ENCODE measurements at places on chromosomes 12 and 14. TPM values are rescaled to one million over a fixed set of nuclear protein-coding genes. Genes with fewer than 3 reads are reported as not detected.
A peak's percentile ranks its signal among the peaks of the same experiment; 100 is the strongest.

DNA sequence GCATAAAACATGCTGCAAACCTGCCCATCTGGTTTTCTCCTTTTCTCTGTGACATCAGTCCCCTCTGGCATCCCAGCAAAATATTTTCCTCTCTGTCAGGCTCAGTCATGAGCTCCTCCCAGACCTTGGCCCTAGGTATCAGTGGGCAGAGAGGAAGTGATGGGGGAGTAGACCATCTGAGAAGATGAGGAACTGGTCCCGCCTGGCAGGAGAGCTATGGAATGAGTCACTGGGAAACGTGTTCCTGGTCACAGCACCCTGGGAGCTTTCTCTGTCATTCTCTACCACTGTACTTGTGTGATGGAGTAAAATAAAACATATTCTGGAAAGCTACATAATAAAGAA, 5.0 kb upstream of the SRSF9 start:
- DNase-seq = no peak

- DNase-seq = no peak
Observed at GRCh38 chr12:52534482-52534881, 14.3 kb upstream of the KRT5 start.

- DNase-seq = peak; percentile 70
Observed at GRCh38 chr12:52234223-52234810, 1.3 kb downstream of the KRT7 start.

GRCh38 chr14:39722547-39723273, 290.5 kb upstream of the FBXO33 start:
- DNase-seq = no peak

DNA sequence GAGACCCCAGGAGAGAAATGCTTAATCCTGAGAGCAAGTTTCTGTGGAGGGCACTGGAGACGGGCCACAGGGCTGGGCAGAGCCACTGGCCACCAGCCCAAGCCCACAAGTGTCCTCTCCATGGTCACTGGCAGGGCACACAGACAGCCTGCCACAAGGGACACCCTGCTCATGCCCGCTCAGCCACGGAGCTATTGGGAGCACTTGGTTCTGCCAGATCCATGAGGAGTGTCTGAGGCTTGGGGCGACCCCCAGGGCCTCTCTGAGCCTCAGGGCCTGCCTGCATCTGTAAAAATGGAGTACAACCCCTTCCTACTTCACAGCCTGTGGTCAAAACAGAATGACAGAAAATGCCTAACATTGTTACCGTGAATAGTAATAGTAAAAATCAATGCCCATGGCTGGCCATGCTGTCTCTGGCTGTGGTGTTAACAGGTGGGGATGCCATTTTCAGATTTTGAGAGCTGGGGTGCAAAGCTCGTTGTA, 3.2 kb downstream of the PGF start:
- DNase-seq = no peak

DNA sequence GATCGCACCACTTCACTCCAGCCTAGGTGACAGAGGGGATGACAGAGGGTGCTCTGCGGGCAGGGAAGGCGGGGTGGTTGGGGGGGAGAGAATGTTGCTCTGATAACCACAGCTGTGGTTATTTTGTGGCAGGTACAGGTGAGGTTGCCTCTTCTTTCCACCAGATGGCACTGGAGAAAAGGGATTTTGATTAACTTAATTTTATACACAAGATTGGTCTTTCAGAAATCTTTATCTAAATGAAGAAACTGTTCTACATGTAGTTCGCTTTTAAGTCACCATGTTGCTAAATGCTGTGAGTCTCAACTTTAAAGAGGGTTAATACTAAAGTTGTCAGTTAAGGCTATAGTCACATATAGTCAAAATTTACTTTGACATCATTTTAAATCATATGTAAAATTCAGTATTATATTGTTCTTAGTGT, 25.7 kb downstream of the FGF23 start:
- no peak for DNase-seq

- DNase-seq = no peak
Observed at GRCh38 chr12:85466890-85467289, 186.9 kb downstream of the ALX1 start.

DNA sequence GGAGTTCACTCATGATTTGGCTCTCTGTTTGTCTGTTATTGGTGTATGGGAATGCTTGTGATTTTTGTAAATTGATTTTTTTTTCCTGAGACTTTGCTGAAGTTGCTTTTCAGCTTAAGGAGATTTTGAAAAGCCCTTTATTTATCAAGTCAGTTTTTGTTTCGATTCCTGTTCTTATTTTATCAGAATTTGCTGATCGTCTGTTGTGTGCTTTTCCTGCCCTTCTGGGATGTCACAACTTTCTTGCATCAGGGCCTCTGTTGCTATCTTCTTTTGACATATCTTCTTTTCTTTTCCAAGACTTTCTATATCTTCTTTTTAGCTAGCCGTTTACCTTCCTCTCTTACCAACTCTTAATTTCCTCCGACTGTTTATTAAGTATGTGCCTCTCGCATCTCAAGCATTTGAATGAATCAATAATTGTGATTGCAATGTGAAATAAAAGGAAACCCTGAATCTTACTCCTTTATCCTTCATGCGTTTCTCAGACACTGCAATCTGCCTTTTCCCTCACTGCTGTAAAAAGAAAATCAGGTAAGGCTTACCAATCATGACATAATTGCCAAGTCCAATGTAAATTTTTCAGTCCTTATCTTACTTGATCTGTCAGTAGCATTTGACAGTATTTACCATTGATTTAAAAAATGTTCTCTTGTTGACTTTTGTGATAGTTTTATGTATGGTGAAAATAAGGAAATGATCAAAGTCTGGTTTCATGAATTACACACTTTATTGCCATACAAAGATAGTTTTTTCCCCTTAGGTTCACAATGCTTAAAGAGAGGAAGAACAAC, 53.0 kb downstream of the ETNK1 start:
- DNase-seq = no peak

GRCh38 chr12:25252946-25253345, 2.2 kb upstream of the KRAS start:
- DNase-seq = no peak

DNA sequence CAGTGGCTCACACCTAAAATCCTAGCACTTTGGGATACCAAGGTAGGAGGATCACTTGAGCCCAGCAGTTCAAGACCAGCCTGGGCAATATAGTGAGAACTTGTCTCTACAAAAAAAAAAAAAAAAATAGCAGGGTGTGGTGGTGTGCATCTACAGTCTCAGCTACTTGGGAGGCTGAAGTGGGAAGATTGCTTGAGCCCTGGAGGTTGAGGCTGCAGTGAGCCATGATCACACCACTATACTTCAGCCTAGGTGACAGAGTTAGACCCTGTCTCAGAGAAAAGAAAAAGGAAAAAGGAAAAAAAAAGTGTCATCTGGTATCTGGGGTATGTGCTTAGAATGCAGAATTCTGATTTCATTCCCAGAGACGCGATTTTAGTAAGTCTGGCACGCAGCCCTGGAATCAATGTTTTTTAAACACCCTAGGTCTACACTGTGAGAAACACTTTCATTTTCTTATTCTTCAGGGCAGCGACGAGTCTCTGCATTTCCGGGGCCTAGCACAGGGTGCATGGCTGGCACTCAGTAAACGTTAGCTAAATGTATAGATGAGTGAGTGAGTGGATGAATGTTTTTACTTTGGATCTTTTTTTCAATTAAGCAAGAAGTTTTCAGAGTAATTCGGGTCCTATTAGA, 243.8 kb upstream of the PWP1 start:
- DNase-seq = no peak

DNA sequence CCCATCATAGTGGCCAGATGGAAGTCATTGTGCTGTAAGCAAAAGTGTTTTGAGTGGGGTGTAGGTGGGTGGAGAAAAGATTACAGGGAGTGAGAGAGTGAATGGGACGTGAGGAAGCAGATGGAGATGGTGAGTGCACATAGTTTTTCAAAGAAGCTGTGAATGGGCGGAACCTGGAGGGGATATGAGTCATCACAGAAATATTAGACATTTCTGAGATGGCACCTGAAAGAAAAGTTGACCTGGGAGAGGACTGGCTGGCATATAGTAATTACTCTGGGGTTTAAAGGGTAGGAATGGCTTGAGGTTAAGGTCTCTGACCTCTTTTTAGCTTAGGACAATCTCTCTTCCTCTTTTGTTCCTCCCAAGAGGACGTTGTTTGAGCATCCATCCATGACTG, 50.5 kb downstream of the ANO4 start:
- no peak for DNase-seq

DNA sequence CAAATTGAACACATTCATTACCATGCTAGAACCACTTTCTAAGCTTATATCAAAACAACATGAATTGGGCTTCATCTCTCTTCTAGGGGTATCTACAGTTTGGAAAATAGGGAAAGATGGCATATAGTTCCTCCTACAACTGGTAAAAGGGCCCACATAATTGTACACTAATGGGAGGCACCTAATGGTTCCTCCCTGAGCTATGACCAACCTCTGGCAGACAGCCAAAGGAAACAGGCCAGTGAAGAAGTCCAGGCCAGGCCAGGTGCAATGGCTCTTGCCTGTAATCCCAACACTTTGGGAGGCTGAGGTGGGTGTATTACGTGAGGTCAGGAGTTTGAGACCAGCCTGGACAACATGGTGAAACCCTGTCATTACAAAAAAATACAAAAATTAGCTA, 23.2 kb upstream of the APOF start:
- no peak for DNase-seq

DNA sequence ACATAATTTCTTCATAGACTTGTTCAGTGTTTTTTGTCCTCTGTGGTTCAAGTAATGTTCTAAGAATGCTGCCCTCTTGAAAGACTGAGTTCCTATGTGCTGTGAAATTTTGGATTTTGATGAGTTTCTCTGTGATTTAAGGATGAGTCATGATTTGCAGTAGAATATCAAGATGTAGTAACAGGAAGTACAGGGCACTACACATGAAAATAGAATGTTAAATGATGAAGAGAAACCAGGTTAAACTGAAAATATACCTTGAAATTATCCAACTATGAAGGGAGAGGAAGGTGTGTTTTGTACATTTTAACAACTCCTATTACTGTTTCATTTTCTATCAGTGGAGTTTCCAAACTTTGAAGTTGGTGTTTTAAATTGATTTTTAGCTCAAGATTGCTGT, 4.8 kb downstream of the ELK3 start:
- no peak for DNase-seq

DNA sequence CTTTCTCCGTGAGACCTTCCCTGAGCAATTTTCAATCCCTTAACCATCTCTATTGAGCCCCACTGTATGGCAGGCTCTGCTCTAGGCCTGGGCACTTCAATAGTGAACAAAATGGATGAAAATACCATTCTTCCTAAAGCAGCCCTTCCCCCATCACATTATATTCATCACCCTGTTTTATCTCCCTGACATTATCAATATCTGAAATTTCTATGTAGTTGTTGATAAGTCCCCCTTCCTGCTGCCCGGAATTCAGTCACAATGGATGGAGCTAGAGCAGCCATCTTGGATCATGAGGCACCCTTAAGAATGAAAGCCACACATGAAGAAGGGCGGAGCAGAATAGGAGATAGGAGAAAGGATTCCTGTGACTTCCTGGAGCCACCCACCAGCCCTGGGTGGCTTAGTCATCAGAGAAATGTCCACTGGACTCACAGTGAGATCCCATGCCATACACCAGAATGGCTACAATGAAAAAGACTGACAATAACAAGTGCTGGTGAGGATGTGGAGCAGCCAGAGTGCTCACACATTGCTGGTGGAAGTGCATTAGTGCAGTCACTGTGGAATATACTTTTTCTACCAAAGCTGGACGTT, 33.9 kb downstream of the SCARB1 start:
- no peak for DNase-seq

DNA sequence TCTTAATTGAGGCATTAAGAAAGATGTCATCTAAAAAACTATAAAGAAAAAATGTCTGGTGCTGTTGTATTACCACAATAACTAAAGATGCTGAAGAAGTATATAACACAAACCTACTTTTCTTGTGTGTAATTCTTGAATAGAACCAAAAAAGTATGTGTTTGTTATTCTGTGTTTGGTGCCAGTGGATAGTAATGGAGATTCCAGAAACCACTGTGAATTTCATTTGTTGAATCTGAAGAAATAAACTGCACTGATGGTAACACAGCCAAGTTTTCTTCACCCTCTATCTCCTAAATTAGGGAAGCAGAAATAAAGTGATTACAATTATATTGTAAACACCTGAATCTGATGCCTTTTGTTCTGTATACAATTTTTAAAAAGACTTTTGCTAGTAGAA, 13.1 kb upstream of the KERA start:
- DNase-seq = no peak

- DNase-seq = no peak
Observed at GRCh38 chr14:51704545-51704944, 52.8 kb downstream of the FRMD6 start.

DNA sequence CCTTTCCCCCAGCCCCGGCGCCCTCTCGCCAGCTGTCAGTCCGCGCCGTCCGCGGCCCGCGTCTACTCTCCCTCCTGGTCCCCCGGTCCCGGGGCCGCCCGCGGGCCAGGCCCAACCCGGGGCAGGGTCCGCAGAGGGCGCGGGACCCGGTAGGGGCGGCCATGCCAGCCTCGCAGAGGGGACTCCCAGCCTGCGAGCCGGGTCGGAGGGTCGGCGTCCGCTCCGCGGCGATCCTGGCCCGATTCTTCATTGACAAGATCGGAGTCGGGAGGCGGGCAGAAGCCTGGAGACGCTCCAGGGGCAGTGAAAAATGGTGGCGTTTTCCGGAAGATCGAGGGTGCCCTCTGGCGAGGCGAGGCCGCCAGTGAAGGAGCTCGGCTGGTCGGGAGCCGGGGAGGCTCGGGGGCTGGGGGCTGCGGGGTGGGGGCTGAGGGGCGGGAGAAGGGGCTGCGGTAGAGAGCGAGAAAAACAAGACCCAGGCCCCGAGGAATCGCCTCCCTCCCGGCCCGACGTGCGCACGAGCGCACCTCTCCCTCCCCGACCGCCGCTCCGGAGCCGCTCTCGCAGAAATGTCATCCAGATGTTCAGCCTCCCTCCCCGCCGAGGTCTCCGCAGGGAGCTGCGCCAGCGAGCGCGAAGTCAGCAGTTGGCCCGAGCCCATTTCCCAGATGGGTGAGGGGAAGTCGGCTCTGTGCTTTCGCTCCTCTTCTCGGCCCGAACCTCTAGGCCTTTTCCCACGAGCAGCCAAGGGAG, 647 bp upstream of the TGFB3 start:
- DNase-seq = peak; percentile 79

GRCh38 chr12:113990250-113991223, 24.4 kb upstream of the RBM19 start:
- no peak for DNase-seq

GRCh38 chr14:74429221-74429691, 3.2 kb upstream of the SYNDIG1L start:
- no peak for DNase-seq

DNA sequence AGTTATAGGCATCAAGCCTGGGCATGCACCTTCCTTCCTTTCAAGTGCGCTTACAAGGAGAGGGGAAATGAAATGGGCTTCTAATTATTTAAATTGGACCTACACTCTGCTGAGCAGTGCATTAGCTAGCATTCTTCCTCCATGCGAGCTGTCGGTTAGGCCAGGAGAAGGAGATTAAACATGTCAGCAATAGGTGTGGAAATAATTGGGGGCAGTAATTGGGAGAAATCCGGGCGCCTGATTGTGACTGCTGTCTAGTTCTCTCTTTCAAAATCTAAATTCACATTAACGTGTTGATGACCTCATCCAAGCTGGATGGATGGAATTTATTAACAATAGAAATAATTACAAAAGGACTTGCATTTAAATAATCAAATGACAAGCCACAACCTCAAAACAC, 86.2 kb upstream of the SEL1L start:
- no peak for DNase-seq

Gene AVPR1A
- total RNA-seq = 2.6 TPM

Gene HCAR3
- total RNA-seq = 15.6 TPM

Gene CLEC4D
- total RNA-seq = 0.26 TPM

Gene BCL2L2
- total RNA-seq = 66.6 TPM

Gene FMNL3
- total RNA-seq = 8.7 TPM

All from lower leg skin (tissue), 4 donors.